Activated CD4-positive, alpha-beta T cell treated with anti-CD3 and anti-CD28 coated beads for 36 hours (primary cell): ENCODE measurements at places on chromosomes 7 and 10. TPM values are rescaled to one million over a fixed set of nuclear protein-coding genes. Genes with fewer than 3 reads are reported as not detected.

The BTBD16 gene
- not detected for total RNA-seq

The DOCK4 gene
- total RNA-seq, result 0.32 TPM

DNA sequence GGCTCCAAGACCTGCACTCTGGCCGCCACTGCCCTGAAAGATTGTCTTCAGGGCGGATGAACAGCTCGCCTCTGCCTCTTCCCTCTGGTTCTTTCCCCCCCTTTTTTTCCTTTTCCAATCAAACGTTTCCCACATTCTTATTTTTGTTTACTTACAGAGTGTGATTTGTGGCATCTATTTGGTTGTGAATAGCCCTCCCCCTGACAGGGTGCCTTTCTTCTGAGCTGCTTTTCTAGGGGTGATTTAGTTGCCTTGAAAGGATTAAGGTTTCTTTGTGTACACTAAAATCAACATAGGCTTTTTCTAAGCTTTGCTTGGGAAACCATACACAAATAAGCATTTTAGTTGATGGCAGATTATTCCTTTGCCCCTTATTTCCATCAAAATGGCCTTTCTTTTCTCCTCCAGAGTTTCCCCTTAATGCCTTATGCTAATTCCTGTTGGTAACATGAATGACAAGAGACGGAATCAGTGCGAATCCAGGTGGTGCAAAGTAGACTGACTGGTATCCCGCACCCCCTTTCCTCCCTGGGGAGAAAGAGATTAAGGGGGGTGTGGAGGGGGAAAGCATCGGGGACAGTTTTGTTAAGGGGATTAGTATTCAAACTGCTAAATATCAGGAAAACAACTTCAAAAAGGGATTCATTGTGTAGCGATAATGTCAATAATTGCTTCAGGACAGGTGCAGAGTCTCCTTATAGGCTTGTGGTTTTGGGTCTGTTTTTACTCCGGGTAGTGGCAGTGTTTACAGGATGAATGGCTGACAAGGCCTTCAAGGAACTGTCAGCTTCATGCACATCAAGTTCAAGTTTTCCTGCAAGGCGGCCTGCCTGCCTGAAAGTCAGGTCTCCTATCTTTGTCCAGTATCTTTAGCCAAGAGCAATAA is 431.6 kb upstream of the GALNT17 start:
- no peak for DNase-seq

DNA sequence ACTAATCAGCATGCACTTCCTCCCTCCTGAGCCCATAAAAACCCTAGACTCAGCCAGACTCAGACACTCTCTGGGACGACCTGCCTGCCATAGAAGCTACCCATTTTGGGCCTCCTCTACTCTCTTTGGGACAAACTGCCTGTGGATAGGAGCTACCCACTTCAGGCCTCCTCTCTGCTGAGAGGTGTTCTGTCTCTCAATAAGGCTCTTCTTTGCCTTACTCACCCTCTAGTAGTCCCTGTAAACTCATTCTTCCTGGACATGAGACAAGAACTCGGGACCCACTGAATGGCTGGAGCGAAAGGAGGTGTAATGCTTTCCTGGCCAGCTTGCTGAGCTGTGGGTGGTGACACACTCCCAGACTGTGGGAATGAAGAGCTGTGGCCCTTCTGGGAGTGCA is 424.8 kb upstream of the FZD8 start:
- DNase-seq, result no peak

GRCh38 chr7:1548438-1548831 is 7.6 kb downstream of the TMEM184A start:
- no peak for DNase-seq

DNA sequence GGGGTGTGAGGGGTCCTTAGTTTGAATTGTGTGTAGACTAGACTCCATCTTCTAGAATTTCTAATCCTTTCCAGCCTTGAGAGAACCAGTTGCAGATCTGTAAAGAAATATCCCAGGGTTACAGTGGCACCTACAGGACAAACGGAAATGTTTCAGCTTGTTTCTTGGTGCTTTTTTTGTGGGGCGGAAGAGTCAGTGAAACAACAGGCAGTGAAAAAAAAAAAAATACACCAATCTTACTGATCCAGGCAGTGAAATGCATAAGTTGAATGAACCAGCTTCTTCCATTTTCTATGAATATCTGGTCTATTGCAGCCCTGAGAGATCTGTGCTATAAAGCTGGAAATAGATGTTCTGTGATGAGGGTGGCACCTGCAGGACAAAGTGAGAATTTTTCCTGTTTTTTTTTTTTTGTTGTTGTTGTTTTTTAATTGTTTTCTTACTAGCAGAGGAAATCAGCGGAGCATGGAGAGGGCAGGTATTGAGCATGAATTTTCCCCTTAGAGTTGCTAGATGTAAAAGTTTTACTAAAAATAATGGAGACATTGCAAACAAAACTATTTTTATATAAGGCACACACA is 81.9 kb upstream of the DYNC1I1 start:
- peak; percentile 6 for DNase-seq

- DNase-seq, result no peak
Measured at GRCh38 chr7:28395831-28396230, 16.5 kb upstream of the CREB5 start.
